Smooth muscle cell of trachea (primary cell): ENCODE measurements at places on chromosomes 2 and 18. TPM values are rescaled to one million over a fixed set of nuclear protein-coding genes. Genes with fewer than 3 reads are reported as not detected.

The NT5DC4 gene
- total RNA-seq, result not detected in 2 replicates

The TXNDC2 gene
- total RNA-seq, result under 0.01 TPM in 2 replicates

The COBLL1 gene
- total RNA-seq, result 5.8 and 6.5 TPM in 2 replicates

The POU3F3 gene
- total RNA-seq, result not detected in 2 replicates

The ATL2 gene
- total RNA-seq, result 47.6 and 64.6 TPM in 2 replicates

The CHRNG gene
- not detected in 2 replicates for total RNA-seq
